ENCODE measurements at places on chromosomes 13 and 19.

- no peak for DNase-seq
These were observed 163.3 kb downstream of the KDM4B start for GRCh38 chr19:5132206-5132560.

DNA sequence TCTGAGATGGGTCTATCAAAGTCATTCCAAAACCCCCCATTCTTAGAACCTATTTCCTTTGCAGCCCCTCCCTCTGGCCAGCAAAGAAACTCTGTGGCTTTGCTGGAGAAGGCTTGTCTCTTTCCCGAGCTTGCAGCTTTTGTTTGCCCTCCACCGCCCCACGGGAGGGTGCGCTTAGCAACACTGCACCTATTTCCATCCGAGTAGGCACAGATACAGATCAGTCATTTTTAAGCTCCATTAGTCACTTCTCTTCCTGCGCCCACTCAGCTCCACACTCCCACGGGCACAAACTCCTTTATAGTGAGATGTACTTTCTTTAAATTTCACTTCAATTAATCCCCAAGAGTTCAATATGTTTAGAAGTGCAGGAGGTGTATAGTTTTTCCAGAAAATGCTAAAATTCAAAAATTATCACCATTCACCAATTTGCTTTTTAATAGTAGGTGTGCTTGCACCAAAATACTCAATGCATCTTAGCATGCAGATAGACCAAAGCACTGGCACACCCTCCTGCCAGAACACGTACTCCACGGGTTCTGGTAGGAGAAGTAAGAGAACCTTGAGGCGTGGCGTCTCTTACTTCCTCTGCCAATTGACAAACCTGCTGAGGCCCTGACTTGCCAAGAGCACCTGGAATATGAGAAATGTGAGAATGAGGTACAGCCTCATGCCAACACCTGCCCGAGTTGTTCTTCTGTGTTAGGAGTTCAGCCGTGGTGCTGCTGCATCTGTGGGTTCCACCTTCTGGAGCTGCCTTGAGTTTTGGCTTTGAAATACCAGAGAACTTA is 183.7 kb downstream of the TEX29 start:
- DNase-seq = no peak

GRCh38 chr13:29471551-29471950 is 123.9 kb downstream of the SLC7A1 start:
- no peak for DNase-seq

- DNase-seq = no peak
These were observed 62.0 kb upstream of the KLF2 start for GRCh38 chr19:16262618-16263017.

DNA sequence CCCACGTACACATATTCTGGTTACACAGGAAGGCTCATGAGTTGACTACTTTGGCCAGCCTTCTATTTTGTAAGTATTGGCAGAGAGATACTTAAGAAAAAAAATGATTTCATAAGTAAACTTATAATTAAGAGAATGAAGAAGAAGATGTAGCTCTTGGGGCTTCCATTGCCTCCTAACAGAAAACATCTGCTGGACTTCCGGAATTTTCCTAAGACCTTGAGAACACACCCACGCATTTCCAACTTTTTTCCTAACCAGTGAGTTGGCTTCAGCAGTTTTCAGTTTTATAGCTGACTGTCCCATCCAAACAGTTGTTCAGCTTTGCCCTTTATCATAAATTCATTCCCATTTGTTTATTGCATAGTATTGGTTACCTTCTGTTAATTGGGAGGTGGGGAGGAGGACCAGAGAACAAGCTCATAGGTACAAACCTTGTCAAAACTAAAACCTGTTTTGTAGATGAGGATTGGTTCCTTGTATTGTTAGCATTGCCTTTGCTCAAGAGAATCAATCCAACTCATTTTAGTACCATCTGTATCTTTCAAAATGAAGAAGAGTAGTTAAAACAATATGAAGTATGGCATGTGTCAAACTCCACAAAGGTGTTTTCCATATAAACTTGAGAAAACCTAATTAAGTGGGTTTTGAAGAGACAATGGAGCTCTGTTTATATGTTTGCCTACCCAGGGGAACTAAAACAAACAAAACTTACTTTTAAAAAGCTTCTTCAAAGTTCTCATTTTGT is 93.9 kb downstream of the COL4A2 start:
- DNase-seq = peak; percentile 62

DNA sequence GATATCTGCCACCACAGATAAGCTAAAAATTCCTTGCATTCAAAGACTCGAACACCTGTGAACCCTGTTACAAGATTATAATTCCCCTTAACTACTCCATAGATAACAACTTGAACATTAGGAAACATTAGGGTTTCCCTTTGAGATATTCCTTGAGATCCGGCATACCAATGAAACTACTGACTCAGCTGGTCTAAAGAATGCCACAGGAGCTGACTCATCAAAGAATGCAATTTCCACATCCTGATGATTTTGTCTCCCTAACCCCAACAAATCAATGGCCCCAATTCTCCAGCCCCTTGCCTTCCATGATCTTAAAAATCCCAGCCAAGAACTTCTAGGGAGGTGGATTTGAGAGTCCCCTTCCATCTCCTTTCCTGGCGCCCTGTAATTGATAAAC is 35.6 kb upstream of the ZNF599 start:
- DNase-seq = peak; percentile 72

- DNase-seq = peak; percentile 77
These were observed at the start of gene DACH1 for GRCh38 chr13:71867131-71867814. Gene DACH1, minus strand, starts transcription at chr13:71867204.

- DNase-seq = peak; percentile 97
These were observed 920 bp upstream of the UBE2L5 start for GRCh38 chr13:30421093-30422053.

DNA sequence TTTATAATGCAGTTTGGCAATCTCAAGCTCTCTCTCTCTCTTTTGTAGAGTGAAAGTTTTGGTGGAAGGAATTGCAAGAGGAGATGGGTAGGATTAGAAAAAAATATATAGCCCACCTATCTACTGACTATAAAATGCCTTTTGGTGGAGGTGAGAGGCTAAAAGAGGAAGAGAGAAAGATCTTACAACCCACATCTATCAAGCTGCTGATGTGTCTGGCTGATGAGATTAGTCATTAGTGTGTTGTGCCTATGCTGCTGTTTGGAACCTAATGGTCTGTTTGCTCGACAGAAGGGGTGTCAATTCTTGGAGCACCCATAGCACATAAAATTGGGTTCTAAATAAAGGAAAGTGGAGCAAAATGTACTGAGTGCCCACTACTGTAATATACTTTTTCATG is 411.0 kb downstream of the HS6ST3 start:
- no peak for DNase-seq

All from osteoblast (primary cell).